Cortex of kidney (tissue), 1 donor: ENCODE measurements at places on chromosomes 1 and 21.

DNA sequence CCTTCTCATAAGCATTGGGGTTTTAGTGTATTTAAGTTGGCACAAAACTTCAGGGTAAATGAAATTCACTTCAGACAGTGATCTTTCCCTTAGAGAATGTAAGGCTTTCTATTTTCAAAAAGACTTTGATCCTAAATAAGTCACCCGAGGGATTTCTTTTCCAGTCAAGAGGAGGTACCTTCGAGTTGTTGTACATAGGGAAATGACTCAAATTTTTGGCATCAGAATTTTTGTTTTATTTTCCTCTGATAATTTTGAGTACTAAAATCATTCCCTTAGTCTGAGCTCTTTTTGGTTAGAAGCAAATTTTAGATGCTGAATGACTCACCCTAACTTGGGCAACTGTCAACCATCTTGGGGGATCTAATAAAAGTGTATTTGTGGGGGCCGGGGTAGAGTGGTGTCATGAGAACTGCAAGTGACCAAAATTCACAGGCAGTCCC lies 193.9 kb downstream of the DHRS3 start:
- DNase-seq, result no peak

- no peak for DNase-seq
These were observed at the start of gene PLEKHA6 for GRCh38 chr1:204359474-204360255. TSS of gene PLEKHA6 (minus strand) at chr1:204359929. CDS start at chr1:204273727, 86,202 bp downstream.

- DNase-seq, result no peak
These were observed 12.5 kb downstream of the MAST2 start for GRCh38 chr1:45815667-45816458.

- no peak for DNase-seq
These were observed 96.4 kb downstream of the C1orf21 start for GRCh38 chr1:184483101-184483683.

DNA sequence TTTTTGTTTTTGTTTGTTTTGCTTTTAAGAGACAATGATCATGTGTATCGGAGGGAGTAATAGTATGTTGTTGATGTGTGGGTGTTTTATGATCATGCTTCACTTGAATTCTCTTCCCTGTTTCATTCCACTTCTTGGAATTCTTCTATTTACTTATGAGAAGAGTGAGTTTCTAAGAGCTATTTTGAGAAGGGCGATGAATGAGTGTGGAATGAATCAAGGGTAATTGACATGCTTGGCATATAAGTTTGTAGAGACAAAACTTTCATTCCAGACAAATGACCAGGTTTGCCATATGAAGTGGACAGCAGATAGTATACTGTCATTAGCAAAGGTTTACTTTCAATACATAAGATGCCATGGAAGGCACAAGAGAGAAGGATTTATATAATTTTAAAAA lies 42.3 kb upstream of the PDC start:
- DNase-seq, result no peak

GRCh38 chr1:221343136-221343535 lies 398.8 kb downstream of the DUSP10 start:
- no peak for DNase-seq
